CD4-positive, CD25-positive, alpha-beta regulatory T cell (primary cell): ENCODE measurements at places on chromosomes 5 and 9.
A peak's percentile ranks its signal among the peaks of the same experiment; 100 is the strongest.

- no peak overlapping the region for H3K27ac ChIP-seq
- H3K4me3 ChIP-seq: no peak overlapping the region
- H3K36me3 ChIP-seq: no peaks in the 10 kb centered on the region
- no peaks in the 10 kb centered on the region for H3K27me3 ChIP-seq
- no peak for DNase-seq
Observed at GRCh38 chr5:57432876-57433275, 49.7 kb downstream of the ACTBL2 start.

DNA sequence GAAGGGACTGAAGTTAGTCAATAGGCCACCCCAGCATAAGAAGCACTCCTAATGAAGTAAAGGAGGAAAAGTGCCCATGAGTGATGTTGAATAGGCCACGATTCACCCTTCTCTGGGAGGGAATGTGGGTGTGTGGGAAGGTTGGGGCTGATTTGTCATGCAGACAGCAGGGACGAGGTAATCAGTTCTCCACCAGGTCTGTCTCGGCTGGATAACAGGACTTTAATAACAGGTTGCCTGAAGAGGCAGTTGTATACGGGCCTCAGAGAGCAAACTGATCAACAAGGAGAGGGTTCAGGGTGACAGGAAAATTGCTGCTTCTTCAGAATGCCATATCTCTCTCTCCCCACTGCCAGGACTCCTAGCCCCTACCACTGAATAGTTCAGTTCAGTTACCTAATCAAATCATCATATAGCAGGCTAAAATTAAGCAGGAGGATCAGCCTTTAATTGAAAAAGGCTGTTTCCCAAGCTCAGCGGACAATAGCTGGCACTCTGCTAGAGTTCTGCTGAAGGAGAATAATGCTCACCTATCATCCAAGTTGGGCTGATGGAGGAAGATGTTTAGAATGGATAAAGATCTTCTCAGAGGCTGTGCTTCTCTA, 43.6 kb upstream of the SMIM32 start:
- H3K4me1 ChIP-seq: no peaks in the 10 kb centered on the region
- no peak overlapping the region for H3K27ac ChIP-seq
- no peak overlapping the region for H3K4me3 ChIP-seq
- DNase-seq: no peak
- H3K27me3 ChIP-seq: no peaks in the 10 kb centered on the region

GRCh38 chr9:34334337-34334824, 5.0 kb downstream of the NUDT2 start:
- peaks cover 10% of the 10 kb centered on the region for H3K4me1 ChIP-seq
- H3K27ac ChIP-seq: no peak overlapping the region
- H3K4me3 ChIP-seq: no peak overlapping the region
- no peaks in the 10 kb centered on the region for H3K27me3 ChIP-seq
- DNase-seq: no peak

DNA sequence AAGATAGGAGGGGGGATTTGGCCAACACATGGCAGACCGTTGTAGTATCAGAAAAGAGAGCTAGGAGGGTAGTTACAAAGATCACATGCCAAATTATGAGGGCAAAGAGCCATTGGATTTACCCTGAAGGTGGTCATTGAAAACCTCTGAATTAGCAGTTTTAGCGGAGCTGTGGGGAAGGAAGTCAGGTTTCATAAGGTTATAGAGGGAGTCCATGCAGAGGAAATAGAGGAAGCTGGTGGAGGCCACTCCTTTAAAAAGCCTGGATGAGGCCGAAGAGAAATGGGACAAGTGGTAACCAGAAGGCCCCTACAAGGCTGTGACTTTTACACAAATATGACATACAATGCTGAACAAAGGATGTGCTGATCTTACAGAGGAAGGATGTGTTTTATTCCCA, 13.2 kb downstream of the DOCK8 start:
- H3K36me3 ChIP-seq: no peaks in the 10 kb centered on the region
- H3K27ac ChIP-seq: no peak overlapping the region
- H3K27me3 ChIP-seq: peaks cover 1% of the 10 kb centered on the region
- no peak for DNase-seq
- H3K4me3 ChIP-seq: no peak overlapping the region

DNA sequence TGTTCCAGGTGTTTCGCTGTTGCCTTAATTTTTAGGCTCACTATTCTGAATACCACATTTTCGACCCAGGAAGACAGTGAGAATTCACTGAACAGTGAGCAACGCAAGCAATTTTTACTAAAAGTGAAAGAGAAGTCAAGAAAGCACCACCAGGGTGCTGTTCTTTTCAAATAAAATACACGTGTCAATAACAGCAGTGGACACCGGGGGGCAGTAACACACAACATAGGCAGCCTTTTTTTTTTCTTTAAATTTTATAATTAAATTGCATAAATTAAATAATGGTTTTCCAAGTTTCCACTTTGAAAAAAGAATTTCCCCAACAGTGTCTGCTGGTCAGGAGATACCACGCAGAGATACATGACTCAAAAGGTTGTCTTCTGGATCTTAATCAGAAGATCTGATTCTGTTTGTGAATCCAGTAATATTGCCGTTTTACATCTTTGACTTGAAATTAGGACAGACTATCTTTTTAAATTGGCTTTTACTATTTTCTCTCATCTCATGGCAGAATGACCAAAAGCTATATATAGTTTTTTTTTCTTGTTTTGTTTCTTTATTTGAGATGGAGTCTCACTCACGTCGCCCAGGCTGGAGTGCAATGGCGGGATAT, 47.1 kb upstream of the SH3GL2 start:
- no peaks in the 10 kb centered on the region for H3K4me1 ChIP-seq
- no peak overlapping the region for H3K27ac ChIP-seq
- DNase-seq: peak; percentile 25
- no peaks in the 10 kb centered on the region for H3K27me3 ChIP-seq

DNA sequence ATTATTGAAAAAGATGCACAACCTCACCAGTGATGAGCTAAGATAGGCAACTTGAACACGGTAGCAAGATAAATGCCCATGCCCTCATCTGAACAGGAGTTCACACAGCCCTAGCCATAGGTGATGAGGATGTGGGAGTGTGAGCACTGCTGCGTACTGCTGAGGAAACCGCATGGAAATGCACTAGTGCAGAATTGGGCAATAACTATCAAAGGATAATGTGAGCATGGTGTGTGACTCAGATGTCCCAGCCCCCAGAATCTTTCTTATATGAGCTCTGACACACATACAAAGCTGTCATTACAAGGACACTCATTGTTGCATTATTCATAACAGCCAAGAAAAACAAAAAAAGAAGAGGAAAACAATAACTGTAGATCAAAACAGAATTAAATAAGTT, 521.2 kb downstream of the IRX1 start:
- no peaks in the 10 kb centered on the region for H3K36me3 ChIP-seq
- H3K27me3 ChIP-seq: no peaks in the 10 kb centered on the region
- H3K27ac ChIP-seq: no peak overlapping the region
- no peaks in the 10 kb centered on the region for H3K4me1 ChIP-seq
- H3K4me3 ChIP-seq: no peak overlapping the region

- no peaks in the 10 kb centered on the region for H3K36me3 ChIP-seq
- H3K27me3 ChIP-seq: peaks cover 14% of the 10 kb centered on the region
- no peak overlapping the region for H3K27ac ChIP-seq
- no peaks in the 10 kb centered on the region for H3K4me1 ChIP-seq
Observed at GRCh38 chr5:149181732-149182131, 40.4 kb downstream of the ABLIM3 start.

GRCh38 chr9:120655005-120655622, 59.2 kb downstream of the MEGF9 start:
- H3K27me3 ChIP-seq: no peaks in the 10 kb centered on the region
- H3K4me3 ChIP-seq: no peak overlapping the region
- H3K36me3 ChIP-seq: peaks cover 2% of the 10 kb centered on the region
- no peak for DNase-seq
- no peak overlapping the region for H3K27ac ChIP-seq

- DNase-seq: no peak
- no peaks in the 10 kb centered on the region for H3K4me1 ChIP-seq
- H3K27ac ChIP-seq: no peak overlapping the region
- no peak overlapping the region for H3K4me3 ChIP-seq
- H3K27me3 ChIP-seq: no peaks in the 10 kb centered on the region
Observed at GRCh38 chr5:81590498-81591384, 160.2 kb downstream of the SSBP2 start.

- no peaks in the 10 kb centered on the region for H3K36me3 ChIP-seq
- DNase-seq: no peak
Observed at GRCh38 chr9:24801344-24801743, 255.6 kb upstream of the IZUMO3 start.

DNA sequence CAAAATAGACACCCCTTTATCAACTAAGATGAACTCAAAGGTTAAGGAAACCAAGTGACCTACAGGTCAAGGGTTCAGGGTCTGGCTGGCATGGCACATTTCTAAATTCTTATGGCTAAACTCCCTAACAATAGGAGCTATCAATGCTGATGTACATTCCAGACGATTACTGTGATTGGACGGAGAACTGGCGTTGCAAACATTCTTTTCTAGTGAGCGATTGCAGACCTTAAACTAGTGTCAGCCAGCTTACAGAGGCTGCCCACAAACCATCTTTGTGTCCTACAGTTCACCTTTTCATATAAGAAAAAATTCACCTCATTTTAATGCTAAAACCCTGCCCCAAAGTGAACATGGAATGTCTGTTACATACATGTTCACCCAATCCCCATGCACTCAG, 382.9 kb downstream of the MAT2B start:
- no peak overlapping the region for H3K4me3 ChIP-seq
- H3K27me3 ChIP-seq: no peaks in the 10 kb centered on the region

DNA sequence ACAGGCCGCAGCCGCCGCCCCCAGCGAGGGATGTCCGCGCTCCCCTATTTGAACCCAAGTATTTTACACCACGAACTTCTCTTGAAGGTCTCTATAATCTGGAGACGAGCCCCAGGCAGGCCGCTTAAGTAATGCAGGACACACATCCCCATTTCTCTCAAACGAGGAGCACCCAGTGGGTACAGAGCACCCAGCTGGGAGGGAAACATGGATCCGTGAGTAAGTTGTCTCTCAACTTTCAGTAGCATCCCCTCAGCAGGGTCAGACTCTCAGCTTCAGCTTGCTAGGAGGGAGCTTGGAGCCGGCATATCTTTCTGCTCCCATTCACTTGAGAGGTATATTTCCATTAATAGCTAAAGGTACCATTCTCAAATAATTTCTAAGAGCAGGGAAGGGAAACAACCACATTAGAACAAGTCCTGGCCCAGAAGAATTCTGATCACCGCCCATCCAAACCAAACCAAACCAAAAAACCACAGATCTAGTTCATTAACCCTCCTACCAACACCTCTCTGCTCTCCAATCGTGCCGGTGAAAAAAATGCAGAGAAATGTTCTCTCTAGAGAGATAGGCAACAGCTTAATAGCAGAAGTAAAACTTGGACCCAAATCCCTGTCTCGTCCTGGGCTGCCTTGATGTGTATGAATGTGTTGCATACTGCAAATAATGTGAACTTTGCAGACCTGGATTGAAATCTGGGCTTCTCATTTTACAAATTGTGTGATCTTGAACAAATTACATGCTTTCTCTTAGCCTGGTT, 910 bp downstream of the TDRD7 start:
- no peaks in the 10 kb centered on the region for H3K36me3 ChIP-seq
- peak overlapping the region; percentile 78 for H3K27ac ChIP-seq
- H3K4me1 ChIP-seq: peaks cover 16% of the 10 kb centered on the region
- DNase-seq: no peak
- H3K27me3 ChIP-seq: peaks cover 14% of the 10 kb centered on the region
- peak overlapping the region; percentile 77 for H3K4me3 ChIP-seq

GRCh38 chr5:163276466-163276865, 160.9 kb upstream of the CCNG1 start:
- no peak overlapping the region for H3K4me3 ChIP-seq
- no peak overlapping the region for H3K27ac ChIP-seq
- no peak for DNase-seq
- H3K27me3 ChIP-seq: no peaks in the 10 kb centered on the region
